ENCODE measurements at places on chromosomes 4 and X. TPM values are rescaled to one million over a fixed set of nuclear protein-coding genes. Genes with fewer than 3 reads are reported as not detected.

Gene BDH2
- total RNA-seq, result 3.3 TPM

Gene MTMR8
- total RNA-seq, result not detected

Gene MXRA5
- not detected for total RNA-seq

Gene TEX13D
- total RNA-seq, result not detected

Gene CSN1S1
- total RNA-seq, result not detected

Data from MG63 (cell line).